Large intestine (tissue), 12 donors: ENCODE measurements at places on chromosomes 6 and 20.

- no peak overlapping the region for H3K4me3 ChIP-seq
- no peaks in the 10 kb centered on the region for H3K27me3 ChIP-seq
- DNase-seq, result no peak
- H3K4me1 ChIP-seq, result no peaks in the 10 kb centered on the region
- no peak overlapping the region for H3K27ac ChIP-seq
These were observed 253.5 kb downstream of the QKI start for GRCh38 chr6:163668061-163668426.

DNA sequence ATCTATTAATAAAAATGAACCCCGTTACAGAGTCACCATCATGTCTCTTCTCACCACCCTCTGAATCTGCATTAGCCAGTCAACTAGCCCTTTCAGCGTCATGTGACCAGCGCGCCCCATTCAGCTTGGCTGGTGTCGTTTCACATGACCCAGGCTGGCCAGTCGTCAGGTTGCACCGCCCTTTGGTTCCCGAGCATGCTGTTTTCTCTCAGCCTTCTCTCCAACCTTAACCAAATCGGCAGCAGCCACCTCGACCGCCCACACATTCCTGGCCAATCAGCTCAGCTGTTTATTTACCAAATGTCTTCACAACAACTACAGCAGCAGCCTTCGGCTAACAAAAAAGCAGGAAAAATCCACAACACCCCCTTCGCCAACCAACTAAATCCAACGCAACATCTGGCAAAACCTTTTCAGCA lies 5.6 kb downstream of the SRSF3 start:
- H3K27me3 ChIP-seq, result no peaks in the 10 kb centered on the region
- H3K36me3 ChIP-seq, result peaks cover 77% of the 10 kb centered on the region
- peaks cover 27% of the 10 kb centered on the region for H3K4me1 ChIP-seq
- DNase-seq, result no peak

- H3K36me3 ChIP-seq, result peaks cover 2% of the 10 kb centered on the region
- no peak for DNase-seq
- peak overlapping the region; percentile 70 for H3K4me3 ChIP-seq
- H3K27ac ChIP-seq, result peak overlapping the region; percentile 81
These were observed 815 bp upstream of the ITPR3 start for GRCh38 chr6:33620158-33620855.

GRCh38 chr6:41352907-41353306 lies 17.5 kb downstream of the NCR2 start:
- H3K4me3 ChIP-seq, result no peak overlapping the region
- no peak overlapping the region for H3K27ac ChIP-seq
- no peak for DNase-seq
- H3K36me3 ChIP-seq, result no peaks in the 10 kb centered on the region
- H3K27me3 ChIP-seq, result peaks cover 20% of the 10 kb centered on the region

DNA sequence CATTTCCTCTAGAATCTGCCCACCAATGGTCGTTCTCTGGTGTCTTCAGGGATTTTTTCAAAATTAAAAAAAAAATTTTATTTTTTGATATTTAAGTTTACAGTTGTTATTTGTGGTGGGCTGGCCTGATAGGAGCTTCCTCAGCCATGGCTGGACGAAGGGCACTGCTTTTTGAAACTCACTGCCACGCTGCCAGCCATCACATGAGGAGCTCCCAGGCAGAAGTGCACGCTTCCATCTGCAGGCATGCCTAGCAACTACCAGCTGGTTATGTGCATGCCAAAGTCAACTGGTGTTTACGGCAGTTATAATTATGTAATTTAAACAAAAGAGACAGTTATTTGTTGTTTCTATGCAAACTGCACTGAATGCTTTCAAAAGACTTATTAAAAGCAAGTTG lies 105.1 kb downstream of the IRF4 start:
- no peaks in the 10 kb centered on the region for H3K27me3 ChIP-seq
- no peak overlapping the region for H3K27ac ChIP-seq
- H3K4me3 ChIP-seq, result no peak overlapping the region
- peaks cover 12% of the 10 kb centered on the region for H3K36me3 ChIP-seq

DNA sequence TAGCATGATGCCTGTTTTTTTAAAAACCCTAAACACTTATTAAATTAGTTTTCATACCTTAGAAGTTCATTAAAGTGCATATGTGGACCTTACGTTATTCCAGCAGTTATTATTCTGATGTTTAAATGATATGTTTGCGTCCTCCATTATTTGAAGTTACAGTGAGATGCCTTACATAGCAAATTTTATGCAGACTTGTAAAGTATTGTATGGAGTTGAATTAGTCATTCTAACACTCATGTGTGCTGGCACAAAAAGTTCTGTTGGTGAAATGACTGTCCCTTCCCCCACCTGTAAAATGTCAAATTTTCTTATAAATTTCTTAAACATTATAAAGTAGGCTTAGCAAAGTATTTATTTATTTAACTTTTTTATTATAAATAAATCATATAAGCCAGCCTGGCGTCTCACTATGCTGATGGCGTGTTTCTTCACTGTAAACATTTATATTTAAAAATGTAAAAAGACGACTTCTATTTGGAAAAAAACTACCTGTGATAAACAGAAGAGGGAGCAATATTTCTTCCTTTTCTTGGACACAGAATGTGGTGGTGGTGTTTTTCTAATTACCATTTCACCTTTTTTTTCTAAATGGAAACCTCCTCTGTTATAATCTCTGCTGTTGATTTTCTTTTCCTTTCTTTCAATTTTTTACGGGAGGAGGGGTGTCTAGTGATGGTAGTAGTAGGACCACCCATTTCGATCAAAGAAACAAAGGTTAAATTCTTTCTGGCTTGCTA lies 155.4 kb downstream of the RFPL4B start:
- no peaks in the 10 kb centered on the region for H3K27me3 ChIP-seq
- DNase-seq, result no peak
- H3K36me3 ChIP-seq, result no peaks in the 10 kb centered on the region
- no peak overlapping the region for H3K4me3 ChIP-seq

DNA sequence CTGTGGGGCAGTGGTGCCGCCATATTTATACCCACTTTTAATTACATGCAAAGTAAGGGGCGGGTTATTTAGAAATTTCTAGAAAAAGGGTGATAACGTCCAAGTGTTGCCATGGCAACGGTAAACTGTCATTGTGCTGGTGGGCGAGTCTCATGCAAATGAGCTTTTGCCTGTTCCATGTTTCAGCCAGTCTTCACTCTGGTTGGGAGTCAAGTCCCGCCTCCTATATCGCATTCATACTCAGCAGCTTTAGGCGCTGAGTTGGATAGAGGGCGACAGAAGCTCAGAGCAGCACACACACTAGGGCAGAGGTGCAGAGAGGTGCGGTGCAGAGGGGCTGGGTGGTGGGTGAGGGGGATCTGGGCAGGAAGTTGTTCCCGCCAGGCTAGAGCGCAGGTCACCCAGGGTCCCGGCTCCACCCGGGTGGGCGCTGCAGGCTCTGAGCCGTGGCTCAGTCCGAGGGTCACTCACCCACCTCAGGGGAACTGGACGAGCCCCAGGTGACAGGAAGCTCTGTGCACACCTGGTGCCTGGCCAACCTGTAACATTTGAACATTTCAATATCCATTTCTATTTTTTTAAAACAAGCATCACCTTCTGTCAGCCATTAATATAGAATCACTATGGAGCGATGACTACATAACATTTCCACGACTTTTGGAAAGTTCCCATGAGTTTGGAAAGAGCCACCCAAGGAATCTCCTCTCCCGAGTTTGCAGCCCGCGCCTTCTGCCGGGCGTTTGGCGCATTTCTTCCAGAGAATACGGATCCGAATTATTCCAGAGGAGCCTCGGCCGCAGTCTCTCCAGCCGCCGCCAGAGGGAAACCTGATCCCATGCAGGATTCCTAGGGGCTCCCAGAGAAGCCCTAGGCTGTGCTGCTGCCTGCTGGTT lies 89.1 kb upstream of the PHACTR3 start:
- H3K27ac ChIP-seq, result no peak overlapping the region
- DNase-seq, result peak; percentile 48
- peaks cover 16% of the 10 kb centered on the region for H3K27me3 ChIP-seq
- no peak overlapping the region for H3K4me3 ChIP-seq
